ENCODE measurements at places on chromosomes 12 and 14.

GRCh38 chr12:39431797-39432196 lies 11.1 kb downstream of the KIF21A start:
- DNase-seq, result peak; percentile 17

GRCh38 chr14:55298500-55298822 lies 27.2 kb downstream of the FBXO34 start:
- DNase-seq, result no peak

DNA sequence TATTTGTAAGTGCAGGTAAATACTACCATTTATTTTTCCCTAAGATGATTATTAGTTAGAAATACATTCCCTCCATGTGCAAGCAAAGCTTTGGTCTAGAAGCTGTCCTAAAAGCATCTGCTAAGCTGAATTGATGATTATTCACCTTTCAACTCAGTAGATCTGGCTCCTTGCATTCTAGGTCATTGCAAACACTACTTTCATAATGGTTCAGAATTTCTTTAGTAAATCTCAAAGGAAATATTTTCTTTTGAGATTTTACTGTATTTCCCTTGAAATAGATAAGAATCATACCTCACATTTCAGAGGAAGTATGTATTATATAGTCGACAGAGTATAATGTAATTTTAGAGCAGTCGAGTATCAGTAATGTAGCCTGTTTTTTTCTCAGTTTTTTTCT lies 2.4 kb downstream of the ETNK1 start:
- DNase-seq, result no peak

GRCh38 chr14:58272588-58273372 lies 25.6 kb upstream of the ARID4A start:
- no peak for DNase-seq

GRCh38 chr12:5488626-5488955 lies 56.7 kb downstream of the NTF3 start:
- DNase-seq, result no peak

- no peak for DNase-seq
Measured at GRCh38 chr12:94152292-94153078, 4.1 kb downstream of the PLXNC1 start.

DNA sequence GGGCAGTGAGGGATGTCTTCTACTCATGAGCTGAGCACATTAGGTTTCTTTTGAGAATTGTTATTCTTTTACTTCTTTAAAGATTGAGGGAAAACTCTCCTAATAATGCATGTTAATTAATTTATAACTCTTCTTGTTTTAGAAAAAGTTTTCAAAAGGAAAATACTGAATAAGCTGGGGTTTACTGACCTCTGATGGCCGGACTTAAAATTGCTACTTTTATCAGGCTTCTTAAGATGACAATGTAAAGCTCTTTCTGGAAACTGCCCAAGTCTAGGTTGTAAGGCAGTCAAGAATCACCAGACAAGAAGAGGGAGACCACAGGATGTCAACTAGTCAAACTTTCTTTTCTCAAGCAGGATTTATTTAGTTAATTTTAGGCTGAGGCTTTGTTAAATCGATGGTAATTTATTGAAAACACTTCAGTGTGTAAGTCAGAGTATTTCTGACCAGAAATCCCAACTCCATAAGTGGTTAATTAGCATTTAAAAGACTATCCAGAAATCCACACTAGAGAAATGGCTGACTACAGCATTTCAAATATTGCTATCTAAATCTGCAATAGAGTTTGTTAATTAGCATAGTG lies 82.1 kb downstream of the AVPR1A start:
- DNase-seq, result peak; percentile 28

- DNase-seq, result no peak
Measured at GRCh38 chr14:94505641-94506040, 3.6 kb downstream of the SERPINA12 start.

DNA sequence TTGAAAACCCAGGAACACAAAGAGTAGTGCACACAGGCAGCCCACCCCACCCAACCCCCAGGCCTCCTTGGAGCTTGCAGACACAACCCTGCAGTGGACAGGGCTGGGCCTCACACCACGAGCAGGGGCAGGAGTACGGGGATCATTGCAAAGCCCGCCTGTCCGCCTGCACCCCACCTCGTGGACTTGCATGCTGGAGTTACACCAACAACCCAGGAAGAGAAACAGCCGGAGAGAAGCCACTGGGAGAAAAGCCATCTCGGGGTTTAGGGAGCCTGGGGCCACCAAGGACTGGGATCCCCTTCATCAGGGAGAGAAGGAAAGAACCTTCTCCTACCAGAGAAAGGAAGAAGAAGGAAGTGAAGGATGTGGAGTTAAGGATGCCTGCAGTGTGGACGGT lies 8.2 kb downstream of the KRT84 start:
- DNase-seq, result no peak

Measured in NCI-H1105 (cell line).